K562 (cell line): ENCODE measurements at places on chromosomes 3 and 15. TPM values are rescaled to one million over a fixed set of nuclear protein-coding genes. Genes with fewer than 3 reads are reported as not detected.

The FILIP1L gene
- total RNA-seq, result 1.6 TPM in 2 replicates

DNA sequence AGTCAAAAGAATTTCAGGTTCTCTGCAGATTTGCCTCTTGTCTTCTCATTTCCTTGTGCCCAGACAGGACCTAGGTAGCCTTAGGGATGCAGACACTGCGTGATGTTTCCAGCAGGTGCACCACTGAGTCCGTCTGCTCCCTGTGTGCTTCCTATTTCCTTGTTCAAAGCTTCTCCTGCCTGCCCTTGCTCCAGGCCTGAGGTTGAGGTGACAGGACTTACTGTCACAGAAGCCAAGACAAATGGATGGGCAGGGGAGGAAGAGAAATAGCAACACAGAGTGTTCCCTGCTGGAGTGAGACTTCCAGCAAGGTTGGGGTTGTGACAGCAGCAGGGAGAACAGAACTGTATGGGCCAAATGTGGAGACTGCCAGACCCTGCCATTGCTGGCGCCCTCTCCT lies 199.4 kb downstream of the MYRIP start:
- H3K4me3 ChIP-seq, result no peak overlapping the region
- no peak for DNase-seq
- H3K27me3 ChIP-seq, result no peaks in the 10 kb centered on the region
- H3K27ac ChIP-seq, result no peak overlapping the region
- no peaks in the 10 kb centered on the region for H3K36me3 ChIP-seq
- no peaks in the 10 kb centered on the region for H3K4me1 ChIP-seq

DNA sequence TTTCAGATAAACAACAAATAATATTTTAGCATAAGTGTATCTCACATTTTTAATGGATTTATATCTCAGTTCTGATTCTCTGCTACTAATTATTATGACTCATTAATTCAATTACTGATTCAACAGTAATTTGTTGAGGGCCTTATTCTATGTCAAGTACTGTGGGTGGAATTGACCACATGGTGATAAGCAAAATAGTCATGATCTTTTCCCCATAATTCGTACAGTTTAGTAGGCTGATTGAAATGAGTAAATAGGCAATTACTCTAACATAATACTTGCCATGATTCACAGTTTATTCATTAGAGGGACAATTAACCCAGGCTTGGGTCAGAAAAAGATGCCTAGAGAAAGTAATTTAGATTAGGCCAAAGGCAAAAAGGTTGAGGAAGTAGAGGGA lies 60.9 kb upstream of the SLC4A7 start:
- no peaks in the 10 kb centered on the region for H3K27me3 ChIP-seq
- no peak overlapping the region for H3K4me3 ChIP-seq
- no peak for DNase-seq

- peak; percentile 80 for DNase-seq
- H3K36me3 ChIP-seq, result peaks cover 21% of the 10 kb centered on the region; the same call in 1 of the 3 replicates
- peak within 1 kb of the TSS; percentile 86 for H3K27ac ChIP-seq
These were observed at the start of gene DCP1A for GRCh38 chr3:53347261-53348064. Gene DCP1A (minus strand): TSS chr3:53347543. CDS start chr3:53347517, 26 bp downstream.

GRCh38 chr3:50602595-50603191 lies 8.9 kb downstream of the CISH start:
- DNase-seq, result peak; percentile 24
- no peaks in the 10 kb centered on the region for H3K27me3 ChIP-seq
- no peak overlapping the region for H3K4me3 ChIP-seq

The OSBPL10 gene
- total RNA-seq, result 0.18 and 0.56 TPM in 2 replicates
